ENCODE measurements at places on chromosomes 3 and 15.
A peak's percentile ranks its signal among the peaks of the same experiment; 100 is the strongest.

- DNase-seq = no peak
These were observed 285.3 kb downstream of the FAM43A start for GRCh38 chr3:194971009-194971408.

GRCh38 chr3:55796533-55796932 is 309.4 kb upstream of the WNT5A start:
- DNase-seq = no peak

DNA sequence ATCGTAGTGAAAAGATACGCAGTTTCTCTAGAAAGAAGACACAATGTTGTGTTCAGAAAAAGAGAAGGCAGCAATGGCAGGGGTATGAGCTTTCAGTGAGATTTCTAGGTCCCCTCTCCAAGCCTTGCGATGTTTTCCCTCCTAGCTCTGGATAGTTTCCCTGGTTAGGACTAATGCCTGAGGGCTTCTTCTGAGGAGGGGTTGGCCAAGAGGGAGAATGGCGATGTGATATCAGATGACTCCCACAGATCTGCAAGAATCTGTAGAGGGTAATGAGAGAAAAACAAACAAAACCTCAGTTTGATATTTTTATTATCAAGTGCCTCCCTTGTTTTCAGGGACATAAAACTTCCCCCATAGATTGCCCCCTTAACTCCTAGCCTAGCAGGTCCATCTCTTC is 4.1 kb upstream of the CLDN1 start:
- no peak for DNase-seq

DNA sequence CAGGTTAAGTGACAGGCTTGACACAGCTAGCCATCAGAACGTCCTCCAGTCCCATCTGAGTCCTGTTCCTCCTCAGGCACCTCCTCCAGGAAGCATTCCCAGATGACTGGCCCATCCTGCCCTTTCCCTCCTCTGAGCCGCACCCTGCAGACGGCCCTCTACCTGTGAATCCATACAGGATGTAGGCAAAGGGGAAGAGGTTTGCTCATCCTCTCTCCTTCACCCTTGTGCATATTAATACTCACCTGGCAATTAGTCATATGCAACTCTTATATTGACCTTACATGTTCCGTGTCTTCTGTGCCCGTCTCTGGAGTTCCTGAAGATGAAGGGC is 61.9 kb downstream of the SMAD3 start:
- no peak for DNase-seq

DNA sequence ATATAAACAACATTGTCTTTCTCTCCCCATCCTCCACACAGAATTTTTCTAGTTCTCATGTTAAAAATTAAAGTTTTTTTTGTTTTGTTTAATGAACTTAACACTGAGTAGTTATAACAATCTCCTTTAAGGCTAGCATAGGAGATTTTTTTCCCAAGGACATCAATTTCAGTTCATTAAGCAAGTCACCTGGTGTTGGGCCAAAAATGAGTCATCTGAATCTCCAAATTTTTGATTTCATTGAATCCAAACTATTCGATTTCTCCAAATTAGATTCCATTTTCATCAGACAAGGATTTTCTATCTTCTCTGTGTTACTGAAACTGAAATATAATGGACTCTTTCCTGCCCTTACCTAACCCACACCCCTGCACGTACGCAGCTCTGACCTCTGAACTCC is 631.4 kb upstream of the MDFIC2 start:
- no peak for DNase-seq

DNA sequence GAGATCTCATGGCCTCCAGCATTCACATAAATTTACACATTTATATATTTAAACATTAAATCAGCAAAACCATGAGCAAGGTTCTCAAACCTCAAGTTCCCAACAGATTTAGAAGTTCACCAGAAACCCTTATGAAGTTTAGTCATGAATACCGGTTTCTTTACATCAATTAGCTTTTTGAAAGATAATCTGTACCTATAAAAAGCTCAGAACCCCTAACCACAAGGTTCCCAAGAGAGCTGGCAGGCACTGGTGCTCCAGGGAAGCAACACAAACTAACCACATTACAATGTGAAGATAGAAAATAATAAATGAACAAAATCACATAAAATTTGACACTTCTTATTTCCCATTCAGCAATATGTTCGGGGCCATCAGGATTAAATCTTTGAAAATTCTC is 150.9 kb downstream of the FBN1 start:
- no peak for DNase-seq

DNA sequence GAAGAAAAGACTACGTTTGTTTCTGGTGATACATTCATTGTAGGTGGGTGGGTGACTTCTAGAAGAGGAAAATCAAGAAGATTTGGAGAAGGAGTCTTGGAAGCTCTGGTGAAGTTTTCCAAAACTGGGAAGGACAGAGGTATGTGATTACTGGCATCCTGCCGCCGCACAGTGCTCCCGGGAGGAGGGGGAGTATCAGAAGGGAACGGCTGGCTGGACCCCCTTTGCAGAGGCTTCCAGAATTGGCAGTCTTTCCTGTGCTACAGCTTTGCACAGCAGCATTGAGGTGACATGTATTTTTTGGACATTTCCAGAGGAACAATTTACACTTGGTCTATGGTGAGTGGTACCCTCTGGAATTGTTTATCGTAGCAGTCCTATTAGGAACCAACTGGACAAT is 75.7 kb upstream of the EOMES start:
- no peak for DNase-seq

DNA sequence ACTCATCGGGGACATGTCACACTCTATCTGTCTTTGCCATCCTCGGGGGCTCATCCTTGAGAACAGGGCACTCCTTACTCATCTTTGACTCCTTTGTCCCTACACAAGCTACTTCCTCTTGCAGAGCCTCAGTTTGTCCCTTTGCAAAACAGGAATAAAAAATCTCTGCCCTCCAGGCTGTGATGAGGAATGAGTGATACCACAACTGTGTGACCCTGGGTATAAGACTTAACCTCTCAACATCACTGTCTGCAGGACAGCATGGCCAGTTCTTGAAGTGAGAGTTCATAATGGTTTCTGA is 48.5 kb downstream of the IQSEC1 start:
- no peak for DNase-seq

DNA sequence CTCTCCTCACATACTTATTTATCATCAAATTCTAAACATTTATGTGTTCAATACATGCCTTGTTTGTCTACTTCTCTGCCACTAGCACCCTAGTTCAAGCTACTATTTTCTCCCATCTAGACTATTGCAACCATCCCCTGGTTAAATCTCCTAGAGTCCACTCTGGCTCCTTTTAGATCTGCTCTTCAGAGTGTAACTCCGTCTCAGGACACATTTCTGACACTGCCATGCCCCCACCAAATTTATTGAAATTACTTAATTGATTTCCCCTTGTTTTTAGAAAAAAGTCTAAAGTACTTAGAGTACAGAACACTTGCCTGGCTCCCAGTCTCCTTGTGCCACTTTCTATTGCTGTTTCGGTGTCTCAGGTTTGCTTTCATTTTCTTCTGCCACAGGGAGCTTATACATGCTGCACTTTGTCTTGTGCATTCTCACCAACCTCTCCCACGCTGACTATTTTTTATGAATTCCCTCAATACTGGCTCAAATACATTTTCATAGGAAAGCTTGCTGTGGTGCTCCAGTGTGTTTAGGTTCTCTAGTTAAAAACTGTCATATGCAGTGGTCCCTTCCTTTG is 792.3 kb downstream of the DIPK2A start:
- DNase-seq = no peak

- no peak for DNase-seq
These were observed 12.2 kb downstream of the PRC1 start for GRCh38 chr15:90982135-90982534.

GRCh38 chr3:16382845-16383244 is 117.8 kb downstream of the OXNAD1 start:
- no peak for DNase-seq

GRCh38 chr15:60323322-60323721 is 74.5 kb downstream of the ANXA2 start:
- no peak for DNase-seq

GRCh38 chr3:158911586-158911985 is 109.7 kb downstream of the MFSD1 start:
- DNase-seq = no peak

GRCh38 chr3:186640473-186640818 is 247 bp downstream of the FETUB start:
- DNase-seq = no peak

GRCh38 chr3:126529585-126530170 is 5.7 kb downstream of the CHST13 start:
- DNase-seq = no peak

- DNase-seq = peak; percentile 6
These were observed 86.6 kb downstream of the CHRD start for GRCh38 chr3:184466413-184466960.

- DNase-seq = no peak
These were observed 15.2 kb upstream of the TMEM212 start for GRCh38 chr3:171827836-171828458.

- no peak for DNase-seq
These were observed 741.1 kb downstream of the VGLL3 start for GRCh38 chr3:86249833-86250232.

DNA sequence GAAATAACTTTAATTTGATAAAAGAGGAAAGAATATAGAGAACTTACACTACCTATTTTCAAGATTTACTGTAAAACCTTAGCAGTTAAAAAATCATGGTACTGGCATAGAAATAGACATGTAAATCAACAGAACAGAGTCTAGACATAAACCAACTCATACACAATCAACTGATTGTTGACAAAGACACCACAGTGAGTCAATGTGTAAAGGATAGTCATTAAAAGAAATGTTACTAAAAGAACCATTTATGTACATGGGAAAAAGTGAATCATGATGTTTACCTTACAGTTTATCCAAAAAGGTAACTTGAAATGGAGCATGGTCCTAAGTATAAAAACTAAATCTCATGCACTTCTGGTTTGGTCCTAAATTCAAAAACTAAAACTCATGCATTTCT is 847.4 kb downstream of the IGSF11 start:
- DNase-seq = no peak

- DNase-seq = no peak
These were observed 314.9 kb upstream of the TMCO5A start for GRCh38 chr15:37619358-37620042.

DNA sequence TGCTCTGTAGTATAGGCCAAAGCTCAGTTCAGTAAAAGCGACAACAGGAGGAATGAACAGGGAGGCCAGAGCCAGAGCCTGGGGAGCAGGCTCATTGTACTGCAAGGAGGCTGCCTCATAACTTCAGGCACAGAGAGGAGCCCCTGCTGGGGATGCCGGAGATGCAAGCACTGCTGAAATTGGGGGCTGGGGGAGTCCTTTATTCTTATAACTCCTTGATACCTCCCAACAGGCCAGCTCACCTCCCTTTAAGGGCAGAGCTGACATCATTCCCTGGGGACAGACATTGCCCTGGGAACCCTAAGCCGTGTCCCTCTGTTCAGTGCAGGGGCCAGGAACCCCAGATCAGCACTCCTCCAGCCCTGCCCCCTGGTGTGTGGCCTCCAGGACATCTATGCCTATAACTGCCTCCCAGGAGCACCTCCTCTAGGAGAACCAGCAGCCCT is 83.8 kb upstream of the MRPS22 start:
- DNase-seq = no peak

DNA sequence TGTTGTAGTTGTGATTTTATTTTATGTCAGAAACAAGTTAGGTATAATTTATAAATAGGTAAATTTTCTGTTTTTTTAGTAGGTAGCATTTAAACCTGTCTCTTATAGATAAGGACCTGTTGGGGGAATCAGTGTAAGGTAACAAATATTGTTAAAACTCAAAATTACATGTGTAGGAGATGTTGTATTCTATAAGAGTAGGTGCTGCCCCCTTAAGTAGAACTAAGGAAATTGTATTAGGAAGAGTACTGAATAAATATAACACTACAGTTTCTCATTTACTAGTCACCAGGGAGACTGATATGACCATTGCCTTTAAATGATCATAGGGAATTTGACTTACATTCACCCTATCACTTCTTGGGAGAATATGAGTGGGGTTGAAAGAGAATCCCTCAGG is 31.2 kb downstream of the SLC25A36 start:
- DNase-seq = no peak

DNA sequence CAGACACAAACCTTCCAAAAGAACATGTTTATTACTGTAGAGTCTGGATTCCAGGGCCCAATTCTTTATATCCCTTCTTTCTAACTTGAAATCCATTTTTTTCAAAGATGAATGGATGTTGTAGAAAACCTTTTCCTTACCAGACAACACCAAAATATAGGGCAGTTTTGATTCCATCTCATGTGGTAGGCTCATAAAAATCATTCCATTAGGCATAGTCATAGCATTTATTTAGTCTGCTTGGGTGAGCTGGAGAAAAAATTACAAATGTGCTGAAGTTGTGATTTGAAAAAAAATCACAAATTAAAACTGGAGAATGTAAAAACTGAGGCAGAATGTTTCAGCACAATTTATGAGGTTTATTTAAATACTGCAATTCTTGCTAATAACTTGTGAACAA is 199.3 kb upstream of the TBC1D5 start:
- DNase-seq = no peak

DNA sequence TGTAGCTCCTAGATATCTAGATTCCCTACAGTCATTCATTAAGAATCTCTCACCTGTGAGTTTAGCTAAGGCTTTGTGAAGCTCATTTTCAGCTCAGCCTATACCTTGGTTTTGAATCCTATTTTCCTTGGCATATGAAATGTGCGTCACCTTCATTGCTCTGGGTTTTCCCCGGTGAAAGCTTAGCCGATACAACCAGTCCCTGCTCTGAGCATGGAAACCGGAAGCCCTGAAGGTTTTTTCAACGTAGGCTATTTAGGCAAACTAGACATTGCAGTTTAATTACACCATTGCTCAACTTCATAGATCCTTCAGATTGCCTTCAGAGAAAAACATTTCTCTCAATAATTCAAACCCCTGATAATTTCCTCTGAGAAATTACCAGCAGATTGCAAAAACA is 206.8 kb upstream of the TPRG1 start:
- DNase-seq = no peak

- no peak for DNase-seq
These were observed 1155.6 kb downstream of the NSUN3 start for GRCh38 chr3:95218484-95218883.

DNA sequence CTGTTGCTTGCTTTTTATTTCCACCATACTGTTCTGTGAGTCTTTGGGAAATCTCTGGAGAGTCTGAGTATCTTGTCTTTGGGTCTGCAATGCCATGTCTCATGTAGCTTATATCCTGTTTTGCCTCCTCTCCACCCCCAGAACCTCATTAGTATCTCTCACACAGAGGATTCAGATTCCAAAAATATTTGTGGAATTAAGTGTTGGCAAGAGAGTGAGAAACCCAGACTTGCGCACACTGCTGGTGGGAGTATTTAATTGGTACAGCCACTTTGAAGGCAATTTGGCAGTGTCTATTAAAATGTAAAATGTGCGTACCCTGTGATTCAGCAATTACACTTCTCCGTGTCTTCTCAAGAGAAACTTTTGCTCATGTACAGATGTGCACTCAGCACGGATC is 68.6 kb downstream of the ZNF621 start:
- DNase-seq = no peak

GRCh38 chr15:29696950-29697738 is 125.1 kb downstream of the TJP1 start:
- DNase-seq = no peak

GRCh38 chr3:9473496-9474065 is 76.2 kb downstream of the SETD5 start:
- no peak for DNase-seq

- peak; percentile 91 for DNase-seq
These were observed at the start of gene OPA1 for GRCh38 chr3:193592841-193593667. Gene OPA1 (plus strand): TSS chr3:193593208. CDS start chr3:193593378, 170 bp downstream.
